ENCODE measurements at places on chromosomes 1 and 21.

DNA sequence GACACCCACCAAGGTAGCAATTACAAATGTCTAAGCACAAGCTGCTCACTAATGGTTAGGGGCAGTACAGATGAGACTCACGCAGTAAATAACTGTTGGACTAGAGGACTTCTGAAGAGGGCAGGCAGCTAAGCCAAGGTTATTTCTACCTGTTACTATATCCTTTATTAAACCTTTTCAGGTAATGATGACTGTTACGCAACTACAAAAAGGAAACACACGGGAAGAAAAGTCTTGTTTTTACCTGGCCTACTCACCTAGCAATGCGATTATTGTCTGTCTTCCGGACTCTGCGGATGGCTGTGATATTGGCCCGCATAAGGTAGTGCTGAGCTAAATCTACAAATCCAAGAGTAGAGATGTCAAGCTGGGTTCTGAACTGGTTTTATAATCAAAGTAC lies 17.8 kb upstream of the VHLL start:
- DNase-seq, result no peak

GRCh38 chr1:86618358-86618757 lies 71.5 kb downstream of the CLCA4 start:
- no peak for DNase-seq

DNA sequence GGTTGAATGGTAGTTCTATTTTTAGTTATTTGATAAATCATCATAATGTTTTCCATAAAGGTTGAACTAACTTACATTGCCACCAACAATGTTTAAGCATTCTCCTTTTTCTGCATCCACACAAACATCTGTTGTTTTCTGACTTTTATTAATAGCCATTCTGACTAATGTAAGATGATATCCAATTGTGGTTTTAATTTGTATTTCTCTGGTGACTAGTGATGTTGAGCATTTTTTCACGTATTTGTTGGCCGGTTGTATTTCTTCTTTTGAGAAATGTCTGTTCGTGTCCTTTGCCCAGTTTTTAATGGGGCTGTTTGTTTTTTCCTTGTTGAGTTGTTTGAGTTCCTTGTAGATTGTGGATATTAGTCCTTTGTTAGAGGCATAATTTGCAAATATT lies 24.6 kb upstream of the SLC35F3 start:
- DNase-seq, result no peak

- no peak for DNase-seq
These were observed 20.3 kb upstream of the CLSTN1 start for GRCh38 chr1:9844106-9844505.
